ENCODE measurements at places on chromosomes 1 and 21.
A peak's percentile ranks its signal among the peaks of the same experiment; 100 is the strongest.

- no peak for DNase-seq
Measured at GRCh38 chr1:115867216-115867615, 26.3 kb upstream of the NHLH2 start.

DNA sequence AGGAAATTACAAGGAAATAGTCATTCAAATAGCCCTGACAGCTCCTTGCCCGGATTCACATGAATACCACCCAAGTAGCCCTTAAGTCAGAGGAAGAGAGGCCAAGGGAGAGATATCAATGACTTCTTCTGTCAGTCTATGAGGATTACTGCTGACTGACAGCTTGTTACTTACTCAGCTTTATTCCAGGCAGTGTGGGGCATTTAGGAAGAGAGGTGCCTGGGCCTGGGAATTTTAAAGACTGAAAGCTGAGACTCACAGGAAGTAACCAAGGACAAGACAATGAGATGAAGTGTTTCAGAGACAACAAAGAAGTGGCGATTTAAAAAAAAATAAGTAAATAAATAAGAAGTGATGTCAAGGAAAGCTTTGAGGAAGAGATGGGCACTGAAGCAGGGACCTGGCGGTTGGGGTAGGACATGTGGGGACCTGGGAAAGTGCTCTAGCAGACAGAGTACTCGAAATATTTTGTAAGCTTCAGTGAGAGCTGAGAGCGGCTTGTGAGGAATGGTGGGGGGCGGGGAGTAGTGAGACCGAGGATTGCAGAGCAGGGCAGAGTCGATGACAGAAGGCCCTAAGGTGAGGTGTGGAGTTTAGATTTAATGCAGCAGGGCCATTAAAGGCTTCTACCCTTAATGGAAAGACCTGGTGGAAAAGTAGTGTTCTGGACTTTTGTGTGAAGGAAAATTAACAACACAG lies 58.9 kb downstream of the ST3GAL3 start:
- no peak for DNase-seq

DNA sequence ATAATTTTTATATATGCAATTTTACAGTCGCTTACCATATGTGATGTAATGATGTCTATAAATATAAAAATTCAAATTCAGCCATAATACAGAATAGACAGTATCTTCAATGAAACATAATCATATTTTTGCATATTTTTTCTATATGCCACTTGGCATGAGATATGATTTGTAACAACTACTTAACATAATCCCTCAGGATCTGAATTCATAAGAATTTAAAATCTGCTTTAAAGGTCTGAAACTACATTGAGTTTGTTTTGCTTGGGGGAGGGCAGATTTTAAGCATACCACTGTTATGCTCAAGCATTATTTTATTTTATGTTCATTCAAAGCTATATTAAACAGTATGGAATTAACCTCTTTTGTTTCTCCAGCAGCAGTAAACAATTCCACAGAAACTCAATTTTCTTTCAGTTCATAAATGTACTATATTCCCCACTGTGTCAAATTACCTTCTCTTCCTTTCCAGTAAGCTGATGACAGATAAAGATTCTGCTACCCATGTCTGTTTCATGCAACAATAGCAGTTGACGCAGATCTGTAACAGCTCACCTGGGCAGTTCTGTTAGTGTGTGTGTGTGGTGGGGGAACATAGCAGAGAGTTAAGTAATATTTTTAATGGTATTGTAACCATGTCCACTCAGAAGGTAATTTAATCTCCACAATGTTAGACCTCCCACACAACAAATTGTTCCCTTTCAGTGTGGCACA lies 224.8 kb downstream of the NTNG1 start:
- DNase-seq = no peak

DNA sequence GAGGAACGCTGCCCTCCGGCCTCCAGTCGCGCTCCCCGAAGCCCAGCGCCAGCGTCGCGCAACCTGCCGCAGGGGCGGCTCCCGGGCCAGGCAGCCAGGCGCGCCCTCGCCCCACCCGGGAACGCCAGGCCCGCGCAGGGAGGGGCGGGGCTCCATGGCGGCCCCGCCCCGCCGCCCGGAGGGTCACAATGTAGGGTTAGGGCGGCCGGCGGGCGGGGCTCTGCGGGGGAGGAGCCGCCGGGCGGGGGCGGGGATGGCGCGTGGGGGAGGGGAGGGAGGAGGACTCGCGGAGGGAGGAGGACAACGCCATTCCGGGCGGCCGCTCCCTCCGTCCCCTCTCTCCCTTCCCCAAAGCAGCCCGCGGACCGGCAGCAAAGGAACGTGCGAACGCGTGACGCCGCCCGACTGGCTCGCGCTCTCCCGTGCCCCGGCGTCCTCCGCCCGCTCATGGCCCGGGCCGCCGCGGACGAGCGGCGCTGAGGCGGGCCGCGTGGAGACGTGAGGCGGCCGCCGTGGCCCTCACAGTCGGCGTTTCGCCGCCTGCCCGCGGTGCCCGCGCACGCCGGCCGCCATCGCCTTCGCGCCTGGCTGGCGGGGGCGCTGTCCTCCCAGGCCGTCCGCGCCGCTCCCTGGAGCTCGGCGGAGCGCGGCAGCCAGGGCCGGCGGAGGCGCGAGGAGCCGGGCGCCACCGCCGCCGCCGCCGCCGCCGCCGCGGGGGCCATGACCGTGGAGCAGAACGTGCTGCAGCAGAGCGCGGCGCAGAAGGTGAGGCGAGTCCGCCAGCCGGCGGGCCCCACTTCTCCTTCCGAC lies at the start of gene USP25:
TSS of gene USP25 (plus strand) at position 309 of the 810 bp plus-strand sequence. CDS start at position 721, 412 bp downstream.
- peak; percentile 88 for DNase-seq

DNA sequence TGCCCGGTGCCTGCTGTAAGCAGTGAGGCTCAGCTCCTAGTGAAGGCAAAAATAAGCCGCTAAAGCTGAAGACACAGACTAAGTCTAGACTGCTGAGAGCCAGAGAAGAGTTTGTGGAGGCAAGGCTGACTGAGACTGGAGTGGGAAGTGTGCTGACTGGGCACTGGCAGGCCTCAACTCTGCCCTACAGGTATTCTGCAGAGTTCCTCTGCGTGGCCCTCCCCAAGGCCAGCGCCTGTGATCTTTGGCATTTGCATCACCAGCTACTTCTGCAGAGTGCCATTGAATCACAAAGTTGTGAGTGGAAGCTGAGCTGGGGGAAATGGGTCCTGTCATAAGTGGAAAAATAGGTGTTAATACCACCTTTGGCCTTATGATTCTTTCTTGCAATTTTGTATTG lies 905.7 kb downstream of the PLA2G4A start:
- no peak for DNase-seq

DNA sequence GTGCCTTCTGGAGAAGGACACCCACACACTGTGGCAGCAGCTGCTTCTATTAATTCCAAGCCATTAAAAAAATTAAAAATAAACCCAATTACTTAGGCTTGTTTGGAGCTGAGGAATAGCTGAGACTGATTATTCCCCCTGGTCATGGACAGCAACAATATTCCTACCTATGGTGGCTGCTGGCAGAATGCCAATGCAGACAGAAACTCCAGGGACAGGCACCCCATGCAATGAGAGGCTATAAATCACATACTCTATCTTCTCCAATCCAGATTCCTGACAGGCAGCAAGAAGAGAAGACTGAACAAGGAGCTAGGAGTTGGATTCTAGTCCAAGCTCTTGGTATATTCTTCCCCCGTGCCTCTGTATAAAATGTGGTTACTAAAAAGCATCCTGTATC lies 275.4 kb upstream of the BEND5 start:
- DNase-seq = no peak

DNA sequence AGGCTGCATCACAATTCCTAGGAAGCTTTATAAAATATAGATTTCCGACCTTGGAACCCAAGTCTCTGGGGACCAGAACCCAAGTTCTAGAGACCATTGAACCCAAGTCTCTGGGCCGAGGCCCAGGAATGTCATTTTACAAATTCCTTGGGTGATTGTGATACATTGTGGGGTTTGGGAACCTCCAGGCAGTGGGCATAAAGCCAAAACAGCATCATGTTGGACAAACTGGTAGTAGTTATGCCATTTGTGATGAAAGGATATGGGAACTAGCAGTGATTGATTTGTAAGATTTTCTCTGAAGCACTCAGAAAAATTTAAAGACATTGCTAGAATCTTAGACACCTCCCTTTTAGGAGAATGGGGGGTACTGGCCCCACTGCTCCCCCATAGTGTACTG lies 160.2 kb downstream of the HIVEP3 start:
- no peak for DNase-seq

- DNase-seq = no peak
Measured at GRCh38 chr1:55425310-55425930, 210.3 kb upstream of the USP24 start.

GRCh38 chr1:42913426-42914091 lies 45.1 kb downstream of the SLC2A1 start:
- peak; percentile 44 for DNase-seq

DNA sequence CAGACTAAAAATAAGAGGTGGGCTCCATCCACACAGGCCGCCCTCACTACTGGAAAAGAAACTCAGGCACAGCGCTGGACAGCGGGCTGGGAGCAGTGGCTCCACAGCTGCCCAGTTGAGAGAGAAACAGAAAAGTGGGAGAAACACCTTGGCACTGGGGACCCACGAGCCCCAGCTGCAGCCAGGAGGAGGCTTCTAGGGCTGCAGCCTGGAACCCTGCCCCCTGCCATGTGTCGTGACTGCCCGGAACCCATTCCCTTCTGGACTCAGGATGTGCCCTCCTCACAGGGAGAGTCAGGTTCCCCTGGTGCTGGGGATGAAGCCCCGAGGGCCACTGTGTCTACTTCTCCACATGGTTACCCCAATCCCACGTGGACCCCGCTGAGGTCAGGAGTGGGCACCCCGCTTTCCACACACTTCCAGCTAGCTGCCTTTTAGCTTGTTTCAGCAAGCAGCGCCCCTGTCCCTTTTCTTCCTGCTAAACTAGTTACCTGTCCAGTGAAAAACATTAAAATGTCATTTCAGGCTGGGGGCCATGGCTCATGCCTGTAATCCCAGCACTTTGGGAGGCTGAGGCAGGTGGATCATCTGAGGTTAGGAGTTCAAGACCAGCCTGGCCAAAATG lies 35.9 kb downstream of the PARP1 start:
- no peak for DNase-seq

GRCh38 chr1:248406721-248407692 lies 4.2 kb downstream of the OR2T1 start:
- DNase-seq = no peak

DNA sequence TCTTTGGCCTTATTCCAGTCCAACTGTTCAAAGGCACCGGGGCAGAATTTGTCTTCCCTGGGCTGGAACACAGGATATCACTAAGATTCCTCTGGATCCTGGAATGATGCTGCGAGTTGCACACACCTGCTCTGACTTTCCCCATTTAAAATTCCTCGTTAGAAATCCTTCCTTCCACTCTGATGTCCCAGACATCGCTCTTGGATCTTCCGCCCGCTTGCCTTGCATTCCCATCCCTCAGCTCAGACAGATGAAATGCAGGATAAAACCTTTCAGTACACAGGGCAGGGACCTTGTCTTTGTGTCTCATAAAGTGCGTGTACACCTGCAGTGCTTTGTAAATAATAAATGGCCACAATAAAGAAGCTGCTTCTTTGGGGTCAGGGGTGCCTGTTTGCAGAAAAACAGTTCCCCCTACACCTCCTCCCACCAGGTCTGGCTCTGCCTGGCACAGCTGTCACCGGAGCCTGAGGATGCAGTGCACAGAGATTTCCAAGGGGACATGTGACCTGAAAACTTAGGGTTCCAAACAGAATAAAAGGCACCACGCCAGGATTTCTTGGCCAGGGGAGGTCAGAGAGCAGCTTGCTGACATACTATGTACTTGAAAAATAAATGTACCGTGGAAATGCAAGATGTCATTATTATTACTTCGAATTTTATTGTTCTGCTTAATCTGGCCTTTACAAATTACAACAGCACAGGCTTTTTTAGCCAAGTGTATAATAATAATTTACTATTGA lies 62.9 kb upstream of the SYT6 start:
- no peak for DNase-seq

DNA sequence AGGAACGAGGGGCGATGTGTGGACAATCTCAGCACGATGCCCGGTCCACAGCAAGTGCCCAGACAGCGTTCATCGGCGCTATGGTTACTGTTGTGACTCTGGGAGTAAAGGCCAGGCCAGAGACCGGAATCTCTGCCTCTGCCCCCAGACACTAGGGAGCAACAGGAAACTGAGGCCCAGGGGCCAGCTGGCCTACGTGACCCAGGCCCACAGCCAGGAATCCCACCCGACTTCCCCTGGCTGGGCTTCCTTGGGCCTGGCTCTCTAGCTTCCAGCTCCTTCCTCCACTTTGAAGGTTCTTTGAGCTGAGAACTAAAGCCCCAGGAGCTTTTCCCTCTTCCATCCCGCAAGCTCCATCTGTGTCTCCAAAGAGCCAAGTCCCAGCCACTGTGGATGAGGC lies 4.6 kb downstream of the LRP8 start:
- DNase-seq = no peak

DNA sequence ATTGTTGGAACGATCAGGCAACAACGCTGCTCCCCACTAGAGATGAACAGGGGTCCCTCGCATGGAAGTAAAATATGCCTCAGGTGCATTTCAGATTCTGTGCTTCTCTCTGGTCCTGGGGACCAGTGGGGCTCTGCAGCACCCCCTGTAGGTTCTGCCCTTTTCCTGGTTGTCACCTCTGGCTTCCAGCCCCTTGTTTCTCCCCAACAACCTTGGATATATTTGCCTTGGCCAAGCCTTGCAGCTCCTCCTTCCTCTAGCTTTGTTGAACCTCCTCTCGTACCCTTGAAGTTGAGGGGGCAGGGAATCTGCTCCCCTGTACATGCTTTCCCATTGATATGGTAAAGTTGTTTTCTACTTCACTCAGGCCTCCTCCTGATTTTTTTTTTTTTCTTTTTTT lies 5.4 kb upstream of the RGSL1 start:
- no peak for DNase-seq

GRCh38 chr1:4149831-4150230 lies 249.8 kb upstream of the C1orf174 start:
- DNase-seq = no peak

GRCh38 chr1:235402457-235403200 lies 35.4 kb downstream of the TBCE start:
- no peak for DNase-seq

GRCh38 chr1:184911103-184911745 lies 63.1 kb downstream of the NIBAN1 start:
- DNase-seq = no peak

DNA sequence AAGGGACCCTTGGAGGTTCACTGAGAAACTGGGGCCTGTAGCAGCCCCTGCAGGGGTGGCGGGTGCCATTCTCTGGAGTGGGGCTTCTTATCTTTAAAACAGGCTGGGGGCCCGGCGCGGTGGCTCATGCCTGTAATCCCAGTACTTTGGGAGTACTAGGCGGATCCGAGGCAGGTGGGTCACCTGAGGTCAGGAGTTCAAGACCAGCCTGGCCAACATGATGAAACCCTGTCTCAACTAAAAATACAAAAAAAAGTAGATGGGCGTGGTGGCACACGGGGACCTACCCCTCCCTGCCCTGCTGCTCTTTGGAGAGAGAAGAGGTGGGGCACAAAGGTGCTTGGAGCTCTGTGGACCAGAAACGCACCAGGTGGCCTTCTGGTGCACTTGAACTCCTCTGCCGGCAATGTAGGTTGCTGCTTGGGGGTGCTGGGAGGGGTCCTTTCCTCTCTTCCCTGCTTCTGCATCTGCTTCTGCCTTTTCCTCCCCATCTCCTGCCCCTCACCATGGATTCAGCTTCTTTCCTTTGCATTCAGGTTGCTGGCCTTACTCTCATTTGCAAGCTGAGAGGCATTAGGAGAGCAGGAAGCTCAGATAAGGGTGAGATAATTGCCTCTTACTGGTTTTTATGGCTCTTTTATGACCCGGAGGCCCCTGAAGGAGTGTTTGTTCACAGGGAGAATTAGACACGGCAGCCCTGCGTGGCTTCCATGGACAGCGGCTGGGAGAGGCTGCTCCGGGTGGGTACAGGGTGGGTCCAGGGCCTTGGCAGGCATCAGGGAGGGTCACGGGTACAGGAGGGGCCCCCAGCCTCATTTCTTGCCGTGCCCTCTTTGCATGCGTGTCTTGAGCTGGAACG lies 57.4 kb downstream of the ARHGEF10L start:
- DNase-seq = no peak

All from stimulated activated CD4-positive, alpha-beta T cell treated with anti-CD3 and anti-CD28 coated beads, Interleukin-2, amount 100 ng/mL, for 4 hours (primary cell).